ENCODE measurements at places on chromosomes 2 and 18.
A peak's percentile ranks its signal among the peaks of the same experiment; 100 is the strongest.

GRCh38 chr2:239369631-239370161 lies 31.1 kb downstream of the HDAC4 start:
- DNase-seq: peak; percentile 48

DNA sequence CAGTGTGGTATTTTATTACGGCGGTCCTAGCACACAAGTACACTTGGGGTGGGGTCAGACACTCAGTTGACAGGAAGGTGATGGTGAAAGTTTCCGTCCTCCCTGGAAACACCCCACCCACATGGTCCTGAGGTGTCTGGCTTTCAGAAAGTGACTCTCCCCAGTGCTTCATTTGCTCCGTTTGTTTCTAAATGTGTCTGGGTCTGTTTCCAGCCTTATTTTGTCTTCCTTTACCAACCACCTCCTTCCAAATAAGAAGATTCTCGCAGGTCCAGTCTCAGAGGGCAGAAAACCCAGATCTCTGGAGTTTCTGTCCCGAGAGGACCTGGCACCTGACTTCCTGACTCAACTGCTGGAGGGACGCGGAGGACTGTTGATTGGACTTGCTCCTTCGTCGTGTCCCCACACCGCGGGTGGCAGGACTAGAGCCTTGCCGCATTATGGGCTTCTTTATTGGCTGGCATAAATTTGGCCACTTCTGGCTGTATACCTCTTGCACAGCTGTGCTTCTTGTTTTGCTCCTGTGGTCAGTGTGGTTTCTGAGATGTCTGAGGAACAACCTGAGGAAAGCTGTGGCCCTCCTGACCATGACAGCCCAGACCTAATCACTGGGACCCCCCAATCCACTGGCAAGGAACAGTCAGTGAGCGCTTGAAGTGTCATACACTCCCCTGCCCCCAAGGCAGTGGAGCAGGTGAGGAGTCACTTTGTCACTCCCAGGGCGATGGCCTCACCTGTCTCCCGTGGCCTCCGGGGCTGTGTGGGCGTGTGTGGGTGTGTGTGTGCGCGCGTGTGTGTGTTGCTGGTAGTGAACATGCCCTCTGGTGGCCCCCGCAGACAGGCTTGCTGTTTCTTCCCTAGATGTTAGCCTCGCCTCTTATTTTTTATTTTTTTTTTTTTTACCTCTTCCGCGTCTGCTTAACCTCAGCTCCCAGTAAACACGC lies 45.6 kb downstream of the MEX3C start:
- DNase-seq: peak; percentile 66

- DNase-seq: no peak
Measured at GRCh38 chr2:12935222-12935621, 218.5 kb downstream of the TRIB2 start.

GRCh38 chr2:59935005-59935404 lies 618.4 kb downstream of the BCL11A start:
- no peak for DNase-seq

- no peak for DNase-seq
Measured at GRCh38 chr18:61870151-61870550, 22.7 kb downstream of the RNF152 start.

DNA sequence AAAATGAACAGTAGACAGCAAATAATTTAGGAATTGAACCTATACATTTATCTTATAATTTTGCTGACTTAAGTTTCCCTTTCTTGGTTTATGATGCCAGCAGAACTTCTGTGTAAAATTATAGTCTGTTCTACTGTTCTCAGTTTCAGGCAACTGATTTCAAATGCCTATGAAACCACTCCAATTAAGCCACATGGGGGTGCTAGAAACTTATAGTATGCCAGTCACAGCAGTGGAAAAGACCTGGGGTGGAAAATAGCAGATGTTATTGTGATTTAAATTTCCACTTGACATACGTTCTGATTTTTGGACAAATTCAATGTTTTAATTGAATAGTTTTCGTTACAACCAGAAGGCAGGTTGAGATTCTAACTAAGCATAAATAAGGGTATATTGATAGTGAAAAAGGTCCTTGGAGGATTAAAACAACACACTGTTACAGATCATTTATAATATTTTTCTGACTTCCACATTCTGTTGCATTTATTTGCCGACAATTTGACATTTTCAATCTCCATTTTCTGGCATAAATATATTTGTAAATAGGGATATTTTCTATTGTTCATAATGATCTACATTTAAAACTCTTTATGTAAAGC lies 61.4 kb downstream of the CPS1 start:
- no peak for DNase-seq

GRCh38 chr2:241217320-241218031 lies 29.0 kb downstream of the ANO7 start:
- no peak for DNase-seq

DNA sequence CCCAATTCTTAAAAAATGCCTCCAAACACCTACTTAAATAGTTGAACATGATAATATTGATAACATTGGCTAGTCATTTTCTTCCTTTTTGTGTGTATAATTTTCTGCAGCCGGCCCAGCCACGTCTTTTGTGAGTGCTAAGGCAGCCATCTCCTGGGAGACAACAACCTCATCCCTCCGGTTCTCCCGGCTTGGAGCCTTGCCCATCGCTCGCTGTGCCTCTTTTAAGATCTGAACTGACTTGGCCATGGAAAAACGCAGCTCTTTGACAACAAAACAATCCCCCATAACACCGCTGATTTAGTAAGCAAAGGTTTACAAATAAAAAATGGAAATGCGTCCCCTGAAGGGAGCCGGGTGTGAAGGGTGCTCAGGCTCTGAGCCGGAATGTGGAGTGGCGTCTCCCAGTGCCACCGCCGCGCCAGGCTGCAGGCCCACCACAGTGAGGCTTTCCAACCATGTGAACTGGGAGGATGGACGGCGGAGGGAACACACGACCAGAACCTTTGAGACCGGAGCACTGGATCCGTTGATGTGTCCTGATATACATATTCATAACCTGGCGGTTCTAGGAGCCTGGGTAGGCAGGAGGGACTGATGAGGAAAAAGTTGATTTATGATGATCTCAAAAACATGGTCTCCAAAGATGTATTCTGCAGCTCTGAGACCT lies 87.4 kb downstream of the SMIM21 start:
- no peak for DNase-seq

DNA sequence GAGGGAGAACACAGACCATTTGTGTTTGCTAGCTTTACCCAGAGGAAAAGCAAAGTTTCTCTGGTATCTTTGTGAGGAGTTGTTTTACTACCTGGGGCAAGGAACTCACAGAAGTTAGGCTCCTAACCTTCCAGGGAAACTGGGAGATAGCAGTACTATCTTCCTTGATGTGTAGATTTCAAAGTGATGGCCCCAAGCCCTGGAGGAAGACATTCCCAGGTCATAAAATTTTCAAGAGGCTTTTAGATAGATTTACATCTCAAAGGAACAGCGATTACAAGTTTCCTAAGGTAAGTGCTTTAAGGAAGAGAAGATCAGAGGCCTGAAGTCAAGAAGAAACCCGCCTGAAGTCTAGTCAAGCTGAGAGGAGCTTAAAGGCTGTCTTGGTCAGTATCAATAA lies 1187.8 kb upstream of the TMEFF2 start:
- no peak for DNase-seq

DNA sequence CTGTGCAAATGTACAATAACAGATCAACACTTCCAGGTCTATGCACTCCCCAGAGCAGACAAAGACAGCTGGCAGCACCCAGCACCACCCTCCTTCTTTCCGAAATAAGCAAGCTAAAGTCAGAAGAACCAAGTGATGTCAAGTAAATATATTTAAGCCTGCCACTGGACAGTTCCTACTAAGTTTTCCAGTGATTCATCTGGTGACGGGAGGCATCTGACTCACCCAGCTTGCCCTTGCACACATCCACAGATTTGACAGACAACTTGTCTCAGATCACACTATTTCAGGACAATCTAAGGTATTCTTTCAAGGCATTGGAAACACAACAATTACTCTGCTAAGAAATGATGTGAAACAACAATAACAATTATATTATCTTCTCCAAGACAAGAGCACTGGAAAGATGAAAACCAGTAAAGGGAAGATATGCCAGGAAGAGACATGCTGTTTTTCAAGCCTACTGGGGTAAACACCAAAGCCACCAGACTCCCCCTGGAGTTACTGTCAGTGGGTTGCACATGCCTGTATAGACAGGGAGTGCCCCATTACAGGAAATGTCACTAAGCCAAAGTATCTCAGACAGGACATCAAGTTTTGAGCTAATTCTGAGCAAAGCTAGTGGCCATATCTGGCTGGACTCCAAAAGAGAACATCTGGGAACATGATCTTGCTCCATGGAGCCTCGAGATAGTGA lies 287.9 kb upstream of the KLHL29 start:
- DNase-seq: no peak

DNA sequence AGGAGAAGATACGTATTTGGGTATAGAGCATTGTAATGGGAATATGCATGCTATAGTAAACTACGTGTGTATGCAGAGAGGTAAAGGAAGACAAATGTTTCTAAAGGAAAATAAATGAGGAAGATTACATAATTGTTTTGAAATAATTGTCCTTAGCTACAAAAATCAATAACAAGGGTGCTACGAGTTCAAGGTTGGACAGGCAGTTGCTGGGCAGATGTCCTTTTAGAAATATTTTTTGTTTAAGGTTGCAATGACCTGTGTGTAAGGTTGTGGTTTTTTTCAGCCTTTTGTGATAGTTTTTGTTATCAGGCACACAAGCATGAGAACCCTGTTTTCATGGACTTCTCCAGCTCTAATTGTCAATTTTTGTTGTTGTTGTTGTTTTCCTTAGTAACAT lies 1304.1 kb upstream of the CHAC2 start:
- DNase-seq: no peak

DNA sequence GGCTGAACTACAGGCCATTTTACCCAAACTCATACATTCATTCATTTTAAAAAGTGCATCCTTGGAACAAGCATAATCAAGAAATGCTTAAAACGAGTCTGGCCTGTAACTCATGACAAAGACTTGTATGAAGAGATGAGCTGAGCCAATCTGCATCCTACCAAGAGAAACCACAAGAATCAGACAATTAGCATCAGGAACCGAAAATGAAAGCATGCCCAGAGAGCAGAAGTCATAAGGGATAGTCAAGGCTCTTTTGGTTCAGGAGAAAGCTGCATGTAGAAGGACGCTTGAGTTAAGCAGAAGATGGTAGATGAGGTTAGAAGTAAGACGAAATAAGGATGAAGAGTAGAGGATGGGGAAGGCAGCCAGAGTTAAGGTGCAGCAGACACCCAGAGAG lies 137.0 kb upstream of the CTNNA2 start:
- no peak for DNase-seq

DNA sequence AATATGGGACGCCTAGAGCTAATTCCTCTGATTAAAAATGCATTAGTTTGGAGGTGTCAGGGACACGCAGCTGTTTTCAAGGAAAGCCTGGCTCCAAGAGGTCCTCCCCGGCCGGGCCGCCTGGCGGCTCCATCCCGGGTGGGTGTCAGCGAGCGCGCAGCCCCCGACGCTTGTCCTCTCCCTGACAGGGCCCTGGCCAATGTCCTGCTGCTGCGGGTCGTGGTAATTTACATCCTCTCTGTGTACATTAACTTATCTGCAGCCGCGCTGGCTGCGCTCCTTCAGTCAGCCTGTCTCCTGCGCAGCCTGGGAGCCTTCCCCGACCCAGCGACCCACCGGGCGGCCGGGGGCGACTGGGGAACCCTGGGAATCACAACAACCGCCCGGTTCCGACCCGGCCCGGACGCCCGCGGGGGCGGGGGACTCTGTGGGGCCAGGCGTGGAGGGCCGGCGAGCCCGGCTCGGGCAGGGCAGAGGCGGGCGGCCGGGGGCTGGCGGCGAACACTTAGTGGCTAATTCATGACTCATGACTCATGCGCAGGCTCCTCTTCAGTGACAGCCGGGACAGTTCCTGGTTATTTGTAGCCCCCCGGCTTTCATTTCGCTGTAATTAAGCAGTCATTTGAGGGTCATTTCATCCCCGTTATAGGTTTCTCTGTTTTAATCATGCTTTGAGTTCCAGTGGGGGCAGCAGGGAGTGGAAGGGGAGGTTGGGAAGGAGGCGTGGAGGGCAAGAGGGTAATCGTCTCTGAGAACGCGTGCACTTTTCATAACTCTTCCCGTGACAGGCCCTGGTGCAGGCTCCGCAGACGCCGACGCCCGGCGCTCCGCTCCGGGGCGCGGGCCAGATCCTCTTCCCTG lies 141.9 kb upstream of the CTAGE1 start:
- no peak for DNase-seq

DNA sequence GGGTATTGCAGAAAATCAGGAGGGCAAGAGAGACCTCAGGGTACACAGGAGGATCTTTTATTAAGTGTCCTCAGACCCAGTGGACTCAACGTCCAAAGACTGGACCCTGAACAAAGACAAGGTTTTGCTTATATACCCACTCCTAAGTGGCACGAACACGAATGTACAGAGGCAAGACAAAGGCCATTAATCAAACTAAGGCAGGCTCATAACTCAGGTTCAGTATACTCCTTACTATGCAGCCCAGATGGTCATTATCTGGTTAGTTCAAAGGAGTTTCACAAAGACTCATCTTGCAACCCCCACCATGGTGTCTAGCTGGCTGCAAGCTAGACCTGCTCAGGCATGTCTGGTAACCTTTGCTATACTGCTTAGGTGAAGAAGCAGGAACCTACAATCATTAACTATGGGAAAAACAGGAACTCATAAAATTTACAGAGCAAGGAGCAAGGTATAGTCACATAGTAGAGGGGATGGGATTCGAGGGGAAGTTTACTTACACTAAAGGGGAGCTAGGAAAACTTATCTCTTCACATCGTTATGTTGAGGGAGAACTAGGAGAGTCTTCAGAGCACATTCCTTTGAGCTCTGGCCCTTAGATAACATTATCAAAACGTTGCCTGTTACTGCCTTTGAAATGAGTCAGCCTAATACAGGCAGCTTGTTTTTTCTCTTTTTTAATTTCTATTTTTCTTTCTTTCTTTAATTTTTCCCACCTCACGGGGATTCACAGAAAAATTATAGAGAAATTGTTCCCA lies 33.9 kb downstream of the SLC4A3 start:
- no peak for DNase-seq

GRCh38 chr2:12797815-12798214 lies 81.1 kb downstream of the TRIB2 start:
- DNase-seq: no peak

DNA sequence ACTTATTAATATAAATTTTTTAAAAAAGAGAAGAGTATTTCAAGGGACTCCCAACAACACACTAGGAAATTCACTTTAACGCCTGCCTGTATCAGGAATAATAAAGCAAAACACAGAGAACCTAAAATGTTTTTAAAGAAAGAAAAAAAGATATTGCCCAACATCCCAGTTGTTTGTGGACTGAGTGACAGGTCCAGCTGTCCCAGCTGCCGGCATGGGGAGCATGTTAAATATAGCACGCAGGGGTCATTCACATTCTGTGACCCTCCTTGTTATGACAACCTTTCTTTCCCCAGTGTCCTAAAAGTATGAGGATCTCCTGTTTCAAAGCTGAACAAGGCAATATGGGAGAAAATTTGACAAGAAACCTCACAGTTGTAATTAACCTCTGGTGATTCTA lies 4.4 kb downstream of the KLHL41 start:
- no peak for DNase-seq

GRCh38 chr18:70195852-70196434 lies 9.5 kb downstream of the RTTN start:
- DNase-seq: no peak

DNA sequence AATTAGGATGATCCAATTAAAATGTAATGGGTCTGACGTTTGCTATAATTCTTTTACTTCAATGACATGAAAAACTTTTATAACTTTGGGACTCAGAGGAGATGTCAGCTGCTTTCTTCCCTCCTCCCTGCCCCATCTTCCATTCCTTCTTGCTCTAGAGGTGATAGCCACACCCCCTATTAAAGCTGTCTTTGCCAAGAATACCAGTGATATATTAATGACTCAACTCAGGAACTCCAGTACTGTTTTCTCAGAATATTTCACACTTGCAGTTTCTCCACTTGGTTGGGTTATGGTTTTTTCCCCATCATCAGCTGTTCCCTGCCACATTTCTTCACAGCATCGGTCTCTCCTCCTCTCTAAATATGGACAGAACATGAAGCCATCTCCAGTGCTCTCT lies 184.0 kb downstream of the KCNE4 start:
- DNase-seq: no peak
